Activated naive CD8-positive, alpha-beta T cell treated with anti-CD3 and anti-CD28 coated beads, Interleukin-2, amount 50 U/mL, for 16 hours (primary cell): ENCODE measurements at places on chromosomes 6 and 20.

DNA sequence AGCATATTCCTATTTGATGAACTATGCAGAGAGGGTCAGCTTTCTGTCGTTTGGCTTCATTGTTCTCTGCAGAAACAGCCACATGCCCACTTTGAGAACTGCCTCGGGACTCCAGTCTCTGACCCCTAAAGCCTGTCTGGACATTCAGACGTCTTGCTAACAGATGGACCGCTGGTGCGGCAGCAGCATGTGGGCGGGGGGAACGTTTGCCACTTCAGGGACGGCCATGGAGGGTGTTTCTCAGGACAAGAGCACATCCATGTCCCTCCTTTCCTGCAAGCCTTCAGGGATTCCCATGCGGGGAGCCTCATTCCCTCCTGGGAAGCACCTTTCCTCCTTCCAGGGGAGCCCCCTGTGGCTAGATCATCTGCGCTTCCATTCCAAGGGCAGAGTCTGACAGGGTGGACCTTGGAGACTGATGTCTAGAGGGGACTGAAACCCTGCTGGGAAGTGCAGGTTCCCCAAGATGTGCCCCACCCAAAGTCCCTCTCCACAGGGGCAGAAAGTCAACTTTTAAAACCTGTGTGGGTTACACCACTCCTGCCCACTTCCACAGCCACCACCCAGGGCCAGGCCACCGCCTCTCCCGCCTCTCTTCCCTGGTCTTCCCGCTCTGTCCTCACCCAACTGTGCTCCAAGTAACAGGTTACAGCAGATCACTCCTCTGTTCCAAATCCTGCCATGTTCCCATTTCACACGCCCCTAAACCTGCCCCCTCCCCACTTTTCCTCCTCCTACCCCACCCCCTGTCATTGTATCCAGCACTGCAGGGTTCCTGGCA, 94.8 kb upstream of the PMEPA1 start:
- DNase-seq: no peak

DNA sequence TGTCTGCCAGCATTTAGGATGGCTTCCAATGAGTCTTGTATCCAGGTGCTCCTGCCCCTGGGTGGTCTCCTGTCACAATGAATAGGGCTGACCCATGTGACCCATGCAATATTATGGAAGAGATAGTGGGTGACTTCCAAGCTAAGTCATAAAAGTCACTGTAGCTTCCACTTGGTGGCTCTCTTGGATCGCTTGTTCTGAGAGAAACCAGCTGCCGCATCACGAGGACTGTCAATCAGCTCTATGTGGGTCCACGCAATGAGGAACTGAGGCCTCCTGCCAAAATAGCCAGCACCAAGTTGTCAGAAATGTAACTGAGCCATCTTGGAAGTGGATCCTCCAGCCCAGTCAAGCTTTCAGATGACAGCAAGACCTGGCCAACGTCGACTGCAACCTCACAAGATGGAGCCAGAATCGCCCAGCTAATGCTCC, 14.9 kb upstream of the MATN4 start:
- no peak for DNase-seq

GRCh38 chr6:75499640-75500039, 6.0 kb upstream of the FILIP1 start:
- no peak for DNase-seq

GRCh38 chr6:32271429-32271828, 47.6 kb upstream of the NOTCH4 start:
- DNase-seq: no peak

DNA sequence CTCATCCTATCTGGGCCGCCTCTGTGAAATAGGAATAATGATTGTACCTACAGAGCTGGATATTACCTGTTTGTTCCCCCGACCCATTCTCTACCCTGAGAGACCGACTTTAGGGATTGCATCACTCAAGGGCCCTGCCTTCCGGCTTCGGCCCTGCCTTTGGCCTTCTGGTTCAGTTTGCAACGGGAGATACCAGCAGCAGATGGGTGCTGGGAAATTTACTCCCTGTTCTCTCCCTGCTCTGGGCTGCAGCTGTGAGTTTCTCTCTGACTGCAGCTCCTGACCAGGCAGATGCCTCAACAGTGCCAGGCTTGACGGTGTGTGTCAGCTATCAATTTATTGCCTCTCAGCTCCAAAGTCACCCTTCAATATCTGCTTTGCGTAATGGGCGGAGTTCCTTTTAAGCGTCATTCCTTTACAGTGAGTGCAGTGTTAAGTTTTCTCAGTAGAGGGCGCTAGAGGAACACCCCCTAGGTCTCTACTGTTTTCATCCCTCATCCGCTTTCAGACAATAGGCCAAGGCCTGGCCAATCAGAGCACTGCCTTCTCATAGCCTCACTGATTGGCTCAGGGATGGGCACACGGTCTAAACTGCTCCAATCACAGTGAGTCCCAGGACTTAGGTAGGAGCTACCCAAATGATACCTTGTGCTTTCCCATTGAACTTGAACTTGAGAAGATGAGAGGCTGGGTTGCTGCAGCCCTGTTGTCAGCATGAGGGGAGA, 30.0 kb downstream of the KCNG1 start:
- DNase-seq: no peak

- no peak for DNase-seq
Observed at GRCh38 chr6:134550604-134551003, 232.7 kb upstream of the SGK1 start.

GRCh38 chr6:4817551-4817950, 41.3 kb downstream of the CDYL start:
- no peak for DNase-seq

DNA sequence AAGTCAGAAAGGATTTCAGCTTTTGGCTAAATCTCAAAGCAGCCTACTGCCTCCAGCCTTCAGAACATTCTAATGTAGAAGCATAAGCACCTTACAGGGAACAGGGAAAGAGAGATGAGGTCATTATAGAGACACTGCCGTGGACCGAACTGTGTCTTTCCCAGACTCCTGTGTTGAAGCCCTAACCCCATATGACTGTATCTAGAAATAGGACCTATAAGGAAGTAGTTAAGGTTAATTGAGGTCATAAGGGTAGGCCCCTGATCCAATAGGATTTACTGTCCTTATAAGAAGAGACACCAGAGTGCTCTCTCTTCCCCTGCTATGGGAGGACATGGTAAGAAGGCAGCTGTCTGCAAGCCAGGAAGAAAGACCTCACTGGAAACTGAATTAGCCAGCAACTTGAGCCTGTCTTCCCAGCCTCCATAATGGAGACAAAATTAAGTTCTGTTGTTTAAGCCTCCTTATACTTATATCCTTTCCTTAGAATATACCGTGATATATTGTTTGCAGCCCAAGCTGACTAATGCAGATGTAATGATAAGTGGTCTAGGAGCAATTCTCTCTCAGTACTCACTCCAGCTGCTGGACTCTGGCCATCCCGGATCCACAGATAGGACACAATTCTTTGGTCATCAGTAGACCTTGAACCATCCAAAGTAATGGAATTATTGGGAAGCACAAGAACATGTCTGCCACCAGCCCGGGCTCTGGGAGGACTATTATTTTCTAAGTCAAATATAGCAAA, 71.4 kb downstream of the ALDH5A1 start:
- no peak for DNase-seq

DNA sequence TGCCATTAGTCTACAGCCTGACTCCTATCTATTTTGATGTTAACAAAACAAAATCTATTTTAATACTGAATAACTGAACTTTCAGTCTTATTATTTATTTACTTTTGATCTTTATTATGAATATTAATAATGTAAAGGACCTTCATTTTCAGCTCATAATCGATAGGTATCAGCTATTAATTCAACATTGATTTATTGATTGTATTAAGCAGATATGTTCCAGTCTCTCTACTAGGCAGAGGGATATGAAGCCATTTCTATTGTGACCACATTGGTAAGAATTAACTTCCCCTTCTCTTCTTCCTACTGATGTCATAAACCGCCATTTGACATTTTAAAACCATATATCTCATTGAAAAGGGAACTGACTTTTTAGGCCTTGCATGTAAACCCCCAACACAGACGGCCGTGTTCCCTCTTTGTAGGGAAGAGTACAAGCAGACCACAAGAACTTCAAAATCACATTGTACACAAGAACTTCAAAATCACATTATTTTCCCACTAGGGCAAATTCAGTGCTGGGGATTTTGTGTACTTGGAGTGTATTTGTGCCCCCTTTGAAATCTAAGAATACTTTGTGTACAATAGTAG, 69.5 kb upstream of the FABP7 start:
- DNase-seq: no peak

DNA sequence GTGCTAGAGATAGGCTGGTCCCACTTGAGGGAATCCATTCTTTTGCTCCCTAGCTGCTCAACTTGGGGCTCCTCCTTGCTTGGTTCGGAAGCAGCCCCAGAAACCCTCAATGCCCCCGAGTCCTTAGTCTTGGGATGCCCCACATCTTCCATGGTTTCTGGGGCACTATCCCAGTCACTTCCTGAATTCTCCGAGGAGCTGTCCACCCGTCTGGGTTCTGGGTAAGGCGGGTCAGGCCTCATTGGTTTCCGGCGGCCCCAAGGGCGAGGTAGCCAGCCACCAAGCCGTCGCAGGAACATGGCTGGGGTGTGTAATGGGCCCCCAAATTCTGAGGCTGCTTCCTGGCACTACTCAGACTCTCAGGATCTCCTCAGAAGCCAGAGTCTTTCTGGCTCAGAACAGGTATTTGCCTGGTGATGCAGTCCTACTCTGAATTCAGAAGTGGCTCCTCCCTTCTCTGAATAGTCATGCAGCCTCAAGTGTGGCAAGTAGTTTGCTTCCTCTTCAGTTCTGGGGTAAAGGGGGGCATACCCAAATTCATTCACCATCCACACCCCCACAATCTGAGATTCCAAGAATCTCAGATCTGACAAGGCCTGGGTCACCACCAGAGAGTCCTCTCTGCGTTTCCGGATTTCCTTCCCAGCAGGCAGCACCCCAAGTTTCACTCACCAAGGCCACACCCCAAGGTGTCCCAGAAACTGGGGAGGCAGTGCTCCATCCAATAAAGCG, 763 bp downstream of the C6orf47 start:
- DNase-seq: no peak

- no peak for DNase-seq
Observed at GRCh38 chr6:11050731-11051130, 6.6 kb upstream of the ELOVL2 start.

- DNase-seq: no peak
Observed at GRCh38 chr6:147255948-147256674, 51.9 kb downstream of the STXBP5 start.

GRCh38 chr6:3659748-3660147, 91.8 kb downstream of the PXDC1 start:
- DNase-seq: no peak

GRCh38 chr6:50510361-50510760, 203.0 kb upstream of the TFAP2D start:
- DNase-seq: no peak

DNA sequence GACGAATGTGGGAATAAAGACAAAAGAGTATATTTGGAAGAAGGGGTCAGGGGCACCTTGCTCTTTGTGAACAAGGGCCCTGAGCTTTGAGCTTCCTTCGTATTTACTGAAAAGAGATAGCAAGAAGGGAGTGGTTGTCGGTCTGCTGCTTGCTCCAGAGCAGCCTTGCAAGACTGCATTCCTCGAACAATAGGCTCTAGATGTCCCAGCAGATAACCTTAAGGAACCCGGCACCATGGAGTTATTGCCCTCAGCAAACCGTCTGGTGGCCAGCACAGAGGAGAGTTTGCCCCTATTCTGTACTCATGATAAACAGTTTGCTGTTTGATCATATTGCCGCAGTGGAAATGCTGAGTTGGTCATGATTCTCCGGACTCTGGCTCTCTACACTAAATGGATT, 22.7 kb downstream of the HLA-DRB1 start:
- no peak for DNase-seq

DNA sequence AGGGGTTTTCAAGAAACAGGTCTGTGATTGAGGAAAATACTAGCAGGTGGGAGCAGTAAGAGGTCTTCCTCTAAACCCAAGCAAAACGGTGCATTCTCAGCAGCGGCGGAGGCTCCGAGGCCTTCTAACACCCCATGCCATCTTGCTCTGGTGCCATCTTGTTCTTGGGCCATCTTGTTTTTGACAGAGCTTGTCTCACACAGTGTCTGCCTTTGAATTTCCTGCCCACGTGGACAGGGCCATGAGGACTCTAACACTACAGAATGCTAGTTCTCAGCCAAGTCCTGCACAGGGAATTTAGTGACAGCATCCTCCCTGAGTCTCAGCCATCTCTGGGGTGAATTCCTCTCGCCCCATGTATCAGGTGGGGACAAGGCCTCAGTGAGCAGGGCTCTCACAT, 76.4 kb downstream of the PSMG4 start:
- DNase-seq: no peak

GRCh38 chr6:166459272-166459671, 76.5 kb upstream of the MPC1 start:
- DNase-seq: no peak

DNA sequence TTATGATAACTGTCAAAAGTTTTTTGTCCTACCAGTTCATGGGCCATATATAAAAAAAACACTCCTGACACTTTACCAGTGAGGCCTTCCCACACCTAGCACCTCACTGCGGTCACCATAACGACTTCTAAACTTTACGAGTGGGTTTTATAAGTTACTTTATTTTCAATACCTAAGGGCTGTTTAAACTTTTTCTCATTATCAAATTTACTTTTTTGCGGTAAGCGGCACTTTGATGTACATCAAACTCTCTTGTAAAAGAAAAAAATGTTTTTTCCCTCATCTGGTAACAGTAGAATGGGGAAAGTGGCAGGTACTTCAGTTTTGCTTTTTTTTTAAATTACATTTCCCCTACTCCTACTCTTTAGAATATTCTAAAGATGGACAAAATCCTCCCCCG, 36.2 kb downstream of the FYN start:
- DNase-seq: no peak

DNA sequence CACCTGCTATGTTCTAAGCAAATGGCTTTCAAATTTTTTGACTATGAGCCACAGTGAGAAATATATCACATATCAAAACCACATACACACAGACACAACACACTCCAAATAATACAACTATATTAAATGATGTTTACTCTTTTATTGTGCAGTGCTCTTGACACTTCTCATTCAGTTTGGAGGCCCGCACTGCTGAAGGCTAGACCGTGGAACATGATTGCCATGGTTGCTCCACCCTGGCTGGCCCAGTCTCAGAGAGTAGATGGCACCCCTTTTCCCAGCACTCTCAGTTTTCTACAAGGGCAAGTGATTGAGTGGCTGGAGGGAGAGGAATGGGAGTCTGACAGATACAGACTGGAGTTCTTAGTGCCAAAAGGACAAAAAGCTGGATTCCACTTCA, 86.9 kb downstream of the SH3BGRL2 start:
- DNase-seq: no peak

DNA sequence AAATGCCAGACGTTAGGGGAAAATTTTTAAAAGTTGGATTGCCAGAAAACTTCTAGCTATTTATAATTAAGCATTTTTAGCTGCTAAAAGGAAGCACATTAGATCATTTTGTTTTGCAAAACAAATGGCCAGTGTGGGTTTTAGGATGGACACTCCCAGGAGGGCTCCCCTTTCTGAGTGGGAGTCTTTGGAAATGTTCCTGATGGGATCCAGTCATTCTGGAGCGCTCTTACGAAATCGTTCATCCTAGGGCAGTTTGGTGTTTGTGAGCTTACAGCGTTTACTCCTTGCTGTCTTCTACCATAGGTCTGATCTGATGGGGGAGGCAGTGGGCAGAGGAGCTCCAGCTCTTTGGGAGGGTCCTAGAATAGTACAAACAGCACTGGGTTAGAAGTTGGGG, 14.7 kb downstream of the GNAS start:
- no peak for DNase-seq

GRCh38 chr20:26214991-26215390, 518.3 kb upstream of the ZNF337 start:
- DNase-seq: no peak

GRCh38 chr6:74409447-74409846, 713.4 kb downstream of the CD109 start:
- no peak for DNase-seq
